Transverse colon (tissue), 4 donors: ENCODE measurements at places on chromosomes 13 and 19. TPM values are rescaled to one million over a fixed set of nuclear protein-coding genes. Genes with fewer than 3 reads are reported as not detected.

Gene MEF2B
- total RNA-seq: not detected

Gene KBTBD7
- 1.4 TPM for total RNA-seq

Gene PBX4
- 1.9 TPM for total RNA-seq

Gene RDH8
- not detected for total RNA-seq

Gene CEACAM19
- total RNA-seq: 3.8 TPM

Gene C19orf85
- not detected for total RNA-seq

Gene PSG1
- total RNA-seq: not detected

Gene NDUFA7
- total RNA-seq: 24.0 TPM

Gene GTF2F2
- 23.8 TPM for total RNA-seq

Gene ZIM2
- 2.2 TPM for total RNA-seq

Gene DAZAP1
- total RNA-seq: 36.3 TPM

Gene FAM187B
- total RNA-seq: not detected

Gene KLK8
- not detected for total RNA-seq

Gene SYNE4
- total RNA-seq: 2.9 TPM

Gene CYP2A6
- total RNA-seq: not detected

Gene TMEM145
- not detected for total RNA-seq

Gene KLK1
- 29.7 TPM for total RNA-seq

Gene SYCN
- not detected for total RNA-seq

Gene KCNJ14
- total RNA-seq: not detected

Gene RAX2
- total RNA-seq: not detected

Gene KIR2DL4
- 2.1 TPM for total RNA-seq

Gene CILP2
- total RNA-seq: 0.48 TPM

Gene ZNF91
- 108 TPM for total RNA-seq

Gene ATP8B3
- total RNA-seq: 0.27 TPM

Gene HIPK4
- total RNA-seq: 0.48 TPM

Gene GNG8
- not detected for total RNA-seq

Gene ENOX1
- total RNA-seq: 2.2 TPM

Gene MATK
- total RNA-seq: 6.1 TPM

Gene PSG7
- total RNA-seq: not detected

Gene APBA3
- 284 TPM for total RNA-seq

Gene LIG1
- 71.4 TPM for total RNA-seq

Gene GPR183
- total RNA-seq: 8.1 TPM

Gene CACNG6
- total RNA-seq: not detected

Gene SLC8A2
- 0.82 TPM for total RNA-seq

Gene LSR
- total RNA-seq: 448 TPM

Gene ZIC2
- not detected for total RNA-seq

Gene ZNF729
- total RNA-seq: not detected
